NK-92 treated with Interleukin-12 subunit alpha and Interleukin-12 subunit beta, amount 100 ng/mL, for 24 hours (cell line): ENCODE measurements at places on chromosomes 1 and 21.

GRCh38 chr21:14862794-14863720 is 201.7 kb downstream of the NRIP1 start:
- DNase-seq, result no peak

DNA sequence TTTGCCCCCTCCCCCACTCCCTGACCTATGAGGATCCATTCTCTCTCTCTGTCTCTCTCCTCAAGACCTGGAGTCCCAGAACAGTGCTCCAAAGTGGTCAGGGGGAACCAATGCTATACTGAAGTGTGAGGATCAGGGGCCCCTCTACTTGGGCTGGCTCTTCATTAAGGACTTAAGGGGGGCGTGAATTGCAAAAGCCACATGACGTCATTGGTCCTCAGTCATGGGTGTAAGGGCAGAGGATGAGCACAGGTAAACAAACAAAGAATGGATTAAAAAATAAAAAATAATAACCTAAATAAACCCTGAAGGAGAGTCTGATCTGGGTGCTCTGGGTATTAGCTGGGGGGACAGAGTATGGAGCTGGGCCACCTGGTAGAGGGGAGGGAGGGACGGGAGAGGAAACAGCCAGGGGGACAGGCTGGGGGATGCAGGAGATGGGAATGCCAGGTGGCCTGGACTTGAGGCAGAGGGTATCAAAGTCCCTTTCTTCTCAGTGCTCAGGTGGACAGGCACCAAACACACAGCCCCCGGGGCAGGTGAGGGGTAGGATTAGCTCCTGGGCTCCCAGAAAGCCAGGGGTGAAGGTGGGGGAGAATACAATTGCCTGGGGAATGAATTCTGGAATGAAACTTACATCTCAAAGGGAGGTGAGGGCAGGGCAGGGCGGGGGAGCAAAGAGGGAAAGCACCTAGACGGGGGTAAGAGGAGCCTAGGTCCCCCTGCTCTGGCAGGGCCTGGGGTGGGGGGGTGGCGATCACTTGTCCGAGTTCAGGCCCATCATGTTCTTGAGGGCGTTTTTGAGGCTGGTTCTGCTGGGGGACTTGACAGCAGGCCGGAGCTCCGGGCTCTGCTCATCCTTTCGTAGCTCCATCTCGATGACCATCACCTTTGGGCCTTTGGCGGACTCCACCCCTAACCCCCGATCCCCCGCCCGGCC is 4.6 kb downstream of the MPZ start:
- no peak for DNase-seq

DNA sequence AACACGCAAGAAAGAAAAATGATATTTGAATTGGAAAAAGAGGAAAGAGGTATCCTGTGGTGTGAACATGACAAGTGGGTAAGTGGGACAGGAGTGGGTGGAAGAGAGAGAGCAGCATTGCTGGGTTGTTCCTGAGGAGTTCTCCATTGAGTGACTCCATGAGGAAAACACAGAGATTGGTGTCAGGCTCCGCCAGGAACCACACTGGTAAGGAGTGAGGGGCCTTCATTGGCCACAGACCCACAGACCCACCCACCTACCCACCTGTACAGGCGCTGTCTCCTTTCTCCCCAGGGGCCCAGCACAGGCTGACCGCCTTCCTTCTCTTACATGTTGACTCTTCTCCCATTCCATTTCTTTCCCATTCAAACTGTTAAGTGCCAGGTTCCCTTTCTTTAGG is 20.9 kb downstream of the S100A7A start:
- no peak for DNase-seq

- DNase-seq, result no peak
Observed at GRCh38 chr1:238985312-238985711, 401.1 kb upstream of the CHRM3 start.

- no peak for DNase-seq
Observed at GRCh38 chr1:232561381-232561780, 68.6 kb downstream of the SIPA1L2 start.

DNA sequence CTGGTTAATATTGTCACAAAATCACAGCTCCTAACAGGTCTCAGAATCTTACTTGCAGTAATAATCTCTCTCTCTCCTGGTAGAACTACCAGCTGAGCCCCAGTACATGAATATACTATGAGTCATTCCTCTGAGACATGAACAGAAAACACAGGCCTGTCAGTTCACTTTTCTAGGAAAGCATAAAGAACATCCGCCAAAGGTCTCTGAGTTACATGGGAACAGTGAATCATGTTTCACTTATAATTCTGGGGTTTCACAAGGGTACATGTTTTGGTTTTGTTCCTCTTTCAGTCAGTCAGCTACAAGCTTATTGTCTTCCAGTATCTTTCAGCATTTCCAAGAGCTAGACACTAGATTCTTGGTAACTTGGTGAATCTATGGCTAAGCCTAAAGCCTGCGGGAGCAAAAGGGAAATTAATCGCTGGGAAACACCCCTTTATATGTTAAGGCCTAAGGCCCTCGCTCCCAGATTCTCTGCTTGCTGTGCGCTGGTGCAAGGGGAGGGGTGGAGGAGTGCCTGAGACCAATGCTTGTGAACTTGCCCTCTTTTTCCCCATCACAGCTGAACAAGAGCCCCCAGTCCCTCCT is 31.7 kb downstream of the IFNGR2 start:
- peak; percentile 13 for DNase-seq

DNA sequence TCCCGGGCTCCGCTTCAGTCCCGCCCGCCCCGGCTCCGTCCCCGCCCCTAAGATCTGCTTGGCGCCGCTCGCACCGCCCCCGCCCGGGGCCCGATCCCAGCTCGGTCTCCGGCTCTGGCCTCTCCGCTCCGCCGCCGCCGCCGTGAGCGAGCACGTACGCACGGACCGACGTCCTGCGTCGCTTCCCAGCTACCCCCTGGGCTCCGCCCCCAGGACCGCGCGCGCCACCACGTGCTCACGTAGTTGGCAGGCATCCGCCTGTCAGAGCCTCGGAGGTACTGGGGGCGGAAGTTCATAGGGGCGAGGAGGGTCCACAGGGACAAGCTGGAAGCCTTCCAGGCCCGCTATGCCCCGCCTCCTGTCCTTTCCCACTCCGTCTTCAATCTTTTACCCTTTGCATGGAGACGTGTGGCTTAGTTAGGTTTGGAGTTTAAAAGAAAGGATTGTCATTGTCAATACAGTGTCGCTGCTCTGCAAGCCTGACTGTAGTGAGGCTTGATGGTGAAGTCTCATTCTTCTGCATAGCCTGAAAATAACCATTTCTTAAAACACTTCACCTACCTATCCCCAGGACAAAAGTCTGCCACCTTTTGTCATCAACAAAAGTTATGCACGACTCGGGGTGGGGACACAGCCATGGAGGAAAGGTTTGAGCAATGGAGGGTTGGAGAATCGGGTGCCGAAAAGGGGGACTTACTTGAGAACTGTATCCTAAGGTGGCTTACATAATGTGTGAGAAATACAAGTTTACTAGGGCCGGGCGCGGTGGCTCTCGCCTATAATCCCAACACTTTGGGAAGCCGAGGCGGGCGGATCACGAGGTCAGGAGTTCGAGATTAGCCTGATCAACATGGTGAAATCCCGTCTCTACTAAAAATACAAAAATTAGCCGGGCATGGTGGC is at the start of gene CLK2:
Gene CLK2 (minus strand): TSS at position 162 of the 903 bp plus-strand sequence. CDS start 2,527 bp downstream, outside the sequence.
- DNase-seq, result peak; percentile 94

DNA sequence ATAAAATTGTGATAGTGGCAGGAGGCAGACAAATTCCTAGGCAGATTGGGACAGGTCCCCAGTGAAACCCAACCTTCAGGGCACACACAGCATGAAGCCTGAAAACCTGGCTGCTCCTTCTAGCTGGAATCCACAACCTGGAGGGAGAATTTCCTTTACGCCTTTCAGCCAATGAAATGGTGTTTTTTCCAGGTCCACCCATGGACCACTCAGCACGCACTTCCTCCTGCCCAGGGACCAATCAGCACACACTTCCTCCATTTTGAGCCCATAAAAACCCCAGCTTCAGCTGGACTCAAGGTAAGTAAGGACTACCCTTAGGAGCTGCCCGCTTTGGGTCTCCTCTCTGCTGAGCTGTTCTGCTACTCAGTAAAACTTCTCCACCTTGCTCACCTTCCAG is 120.1 kb downstream of the AKT3 start:
- no peak for DNase-seq

- DNase-seq, result no peak
Observed at GRCh38 chr1:10522322-10522860, 47.6 kb downstream of the PEX14 start.

- DNase-seq, result no peak
Observed at GRCh38 chr1:230760360-230760827, 13.2 kb downstream of the CAPN9 start.
